ENCODE measurements at places on chromosomes 2 and 18.
A peak's percentile ranks its signal among the peaks of the same experiment; 100 is the strongest.

GRCh38 chr2:82027921-82028615 lies 1723.5 kb upstream of the LRRTM1 start:
- DNase-seq = no peak

GRCh38 chr2:177291701-177292100 lies 27.2 kb upstream of the NFE2L2 start:
- no peak for DNase-seq

- DNase-seq = no peak
Measured at GRCh38 chr2:197131558-197131855, 179.1 kb downstream of the ANKRD44 start.

DNA sequence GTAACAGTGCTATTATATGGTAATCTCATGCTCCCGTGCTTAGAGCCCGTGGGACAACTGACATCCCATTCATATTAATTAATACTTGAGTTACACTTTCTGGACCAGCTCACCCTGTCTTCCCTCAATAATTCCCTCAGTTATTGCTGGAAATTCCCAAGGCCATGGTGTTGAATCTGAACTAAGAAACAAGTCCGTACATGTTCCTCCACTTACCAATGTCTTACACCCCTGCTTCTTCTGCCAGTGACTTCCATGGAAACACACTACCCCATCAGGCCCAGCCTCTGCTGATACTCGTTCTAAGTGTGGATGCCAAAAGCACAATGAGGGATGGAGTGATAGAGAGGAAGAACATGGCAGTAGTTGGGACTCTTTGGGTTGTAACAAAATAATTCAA lies 193.7 kb downstream of the RND3 start:
- no peak for DNase-seq

DNA sequence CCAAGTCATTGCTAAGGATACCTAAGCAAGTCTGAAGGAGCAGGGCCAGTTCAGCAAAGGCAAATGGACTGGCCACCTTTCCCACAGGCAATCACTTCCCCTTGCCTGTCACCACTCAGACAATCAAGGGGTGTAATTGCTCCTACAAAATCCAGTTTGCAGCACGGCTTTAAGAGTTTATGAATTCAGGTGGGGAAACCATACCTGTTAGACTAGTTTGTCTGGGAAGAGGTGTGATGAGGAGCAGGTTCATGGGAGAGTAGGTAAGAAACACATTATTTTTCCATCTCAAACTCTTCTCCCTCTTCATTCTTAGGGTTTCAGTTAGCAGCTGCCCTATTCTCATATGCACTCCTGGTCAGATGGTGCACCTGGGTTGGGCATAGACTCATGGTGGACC lies 102.5 kb downstream of the EVA1A start:
- no peak for DNase-seq

DNA sequence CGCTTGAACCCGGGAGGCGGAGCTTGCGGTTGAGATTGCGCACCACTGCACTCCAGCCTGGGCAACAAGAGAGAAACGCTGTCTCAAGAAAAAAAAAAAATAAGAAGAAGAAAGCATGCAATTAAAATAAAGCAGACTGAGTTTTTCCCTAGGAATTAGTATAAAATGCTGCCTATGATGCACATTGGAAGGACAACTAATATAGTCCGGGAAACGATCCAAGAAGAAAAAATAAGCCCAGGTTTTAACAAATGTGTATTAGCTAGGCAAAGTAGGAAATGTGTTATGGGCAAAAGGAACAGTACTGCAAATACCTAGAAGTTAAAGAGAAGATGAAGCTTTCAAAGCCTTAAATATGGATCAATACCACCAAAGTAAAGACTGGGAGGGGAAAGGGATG lies 64.0 kb downstream of the SPIRE1 start:
- DNase-seq = peak; percentile 40

DNA sequence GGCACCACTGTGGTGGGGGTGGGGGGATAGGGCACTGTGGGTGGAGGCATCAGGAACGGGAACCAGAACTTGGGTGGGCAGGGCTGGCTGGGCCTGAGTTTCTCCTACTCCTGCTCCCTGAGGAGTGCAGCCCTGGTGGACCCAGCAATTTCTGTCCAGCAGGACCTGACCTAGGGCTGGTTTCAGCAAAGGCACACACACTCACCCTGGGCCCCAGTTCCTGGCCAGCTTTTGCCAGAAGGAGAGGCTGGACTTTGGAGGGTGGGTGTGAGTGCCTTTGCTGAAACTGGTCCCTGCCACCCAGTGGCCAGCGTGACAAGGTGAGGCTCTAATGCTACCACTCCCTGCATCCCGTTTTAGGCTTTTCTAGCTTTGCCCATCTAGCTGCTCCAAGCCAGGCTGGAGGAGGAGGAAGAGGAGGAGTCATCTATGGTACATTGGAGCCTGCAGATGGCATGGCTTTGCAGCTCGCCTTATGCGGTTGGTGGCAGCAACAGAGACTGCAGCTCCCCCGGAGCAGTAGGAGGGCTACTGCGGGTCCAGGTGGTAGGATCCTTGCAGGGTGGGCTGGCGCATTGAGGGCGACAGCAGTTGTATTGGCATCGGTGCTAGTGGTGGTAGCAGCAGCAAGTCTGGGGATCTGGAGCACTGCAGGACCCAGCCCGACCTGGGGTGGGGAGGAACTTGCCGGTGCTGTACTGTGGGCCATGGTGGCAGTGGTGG lies 40.4 kb upstream of the IMP4 start:
- DNase-seq = no peak

DNA sequence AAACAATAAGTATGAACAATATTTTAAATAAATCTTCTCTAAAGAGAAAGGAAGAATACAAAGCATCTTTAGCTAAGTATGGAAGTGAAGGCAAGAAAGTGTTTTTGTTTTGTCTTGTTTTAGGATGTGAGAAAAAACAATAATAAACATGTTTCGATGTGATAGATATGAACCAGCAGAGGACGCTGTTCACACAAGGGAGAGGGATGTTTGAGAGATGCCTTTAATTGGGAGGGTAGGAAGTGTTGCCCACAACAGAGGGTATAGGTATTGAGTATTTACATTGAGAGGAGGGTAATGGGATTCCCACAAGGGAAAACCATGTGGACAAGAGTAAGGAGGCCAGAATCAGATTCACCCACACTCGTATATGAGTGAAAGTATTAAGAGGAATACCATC lies 55.1 kb downstream of the CDH19 start:
- DNase-seq = no peak

- DNase-seq = no peak
Measured at GRCh38 chr2:238742066-238742465, 105.8 kb upstream of the TWIST2 start.

DNA sequence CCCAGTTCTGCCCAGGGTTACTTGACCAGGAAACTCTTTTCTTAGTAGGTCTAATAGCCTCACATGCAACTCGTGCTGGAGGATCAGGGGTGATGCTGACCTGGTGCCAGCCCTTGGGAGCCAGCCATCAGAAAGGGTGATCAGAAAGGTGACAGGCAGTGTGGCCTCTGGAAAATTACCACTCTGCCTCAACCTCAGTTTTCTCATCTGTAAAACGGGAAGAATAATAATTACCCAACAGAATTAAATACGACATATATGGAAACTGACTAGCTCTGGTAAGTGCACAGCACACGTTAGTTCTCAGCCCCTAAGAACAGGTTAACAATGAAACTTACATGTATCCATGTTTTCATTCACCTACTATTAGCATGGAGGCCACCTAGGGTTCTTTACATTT lies 157.6 kb downstream of the EN1 start:
- no peak for DNase-seq

DNA sequence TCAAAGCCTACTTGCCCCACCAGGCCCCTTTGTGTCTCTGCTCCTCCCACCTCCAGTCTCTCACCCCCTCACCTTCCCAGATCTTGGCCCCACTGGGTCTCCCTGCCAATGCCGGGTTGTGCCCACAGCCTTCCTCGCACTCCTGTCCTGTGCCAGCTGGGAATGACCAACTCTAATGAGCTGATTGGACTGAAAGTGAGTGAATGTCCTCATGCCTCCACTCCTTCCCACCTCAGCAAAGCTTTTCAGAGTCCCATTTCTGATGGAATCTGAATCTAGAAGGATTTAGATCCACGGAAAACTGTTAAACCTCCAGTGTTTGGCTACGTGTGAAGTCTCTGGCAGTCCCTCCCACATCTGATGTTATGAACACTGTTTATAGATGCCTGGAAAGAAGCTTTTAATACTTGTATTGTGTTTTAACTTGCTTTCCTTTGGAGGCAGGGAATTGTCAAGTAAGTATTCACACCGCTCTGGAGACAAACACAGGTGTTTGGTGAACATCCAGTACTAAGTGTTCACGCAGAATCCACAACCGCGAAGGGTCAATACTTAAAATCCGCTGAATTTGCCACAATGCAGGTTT lies 103.9 kb downstream of the RTN4 start:
- DNase-seq = no peak

GRCh38 chr2:134399096-134399495 lies 145.2 kb downstream of the MGAT5 start:
- DNase-seq = no peak

GRCh38 chr2:134675314-134675713 lies 43.5 kb downstream of the TMEM163 start:
- DNase-seq = no peak

- no peak for DNase-seq
Measured at GRCh38 chr2:134023854-134024253, 230.0 kb upstream of the MGAT5 start.

DNA sequence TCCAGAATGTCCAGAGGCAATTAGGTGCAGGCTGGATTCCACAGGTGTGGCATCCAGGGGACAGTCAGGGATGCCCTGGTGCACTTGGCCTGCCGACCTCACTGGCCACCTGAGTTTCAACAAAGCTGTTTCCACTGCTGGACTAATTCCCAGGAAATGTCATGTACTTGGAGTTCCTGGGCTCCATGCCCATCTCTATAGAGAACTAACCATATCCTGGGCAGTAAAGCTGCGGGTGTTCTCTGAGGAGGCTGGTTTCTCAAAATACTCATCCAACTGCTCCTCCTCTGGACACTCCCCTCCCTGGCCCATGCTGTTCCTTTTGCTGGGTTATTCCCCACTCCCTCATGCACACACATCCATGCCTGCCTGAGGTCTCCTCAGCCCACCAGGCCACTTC lies 161.9 kb upstream of the SKOR2 start:
- DNase-seq = peak; percentile 42

GRCh38 chr2:233453916-233454315 lies 99.6 kb downstream of the DGKD start:
- no peak for DNase-seq

- DNase-seq = peak; percentile 10
Measured at GRCh38 chr2:161316701-161317100, 8.5 kb downstream of the PSMD14 start.

- no peak for DNase-seq
Measured at GRCh38 chr18:57970356-57971095, 73.5 kb upstream of the NEDD4L start.

DNA sequence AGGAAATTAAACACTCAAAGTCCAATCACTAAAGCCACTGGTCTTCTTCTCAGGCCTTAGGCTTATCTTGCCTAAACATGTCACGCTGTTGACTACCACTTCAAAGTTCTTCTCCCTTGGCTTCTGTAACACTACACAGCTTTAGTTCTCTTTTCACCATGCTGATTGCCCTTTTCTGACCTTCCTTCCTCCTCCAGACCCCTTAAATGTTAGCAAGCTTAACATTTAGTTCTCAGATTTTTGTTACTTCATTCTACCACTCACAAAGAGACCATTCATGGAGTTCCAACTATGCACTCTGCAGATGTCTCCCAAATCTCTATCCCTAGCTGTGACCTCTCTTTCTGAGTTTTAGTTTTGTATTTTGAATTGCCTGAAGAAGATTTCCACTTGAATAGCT lies 64.4 kb downstream of the TTC21B start:
- no peak for DNase-seq

- DNase-seq = peak; percentile 8
Measured at GRCh38 chr2:197647961-197648690, 27.3 kb downstream of the RFTN2 start.

DNA sequence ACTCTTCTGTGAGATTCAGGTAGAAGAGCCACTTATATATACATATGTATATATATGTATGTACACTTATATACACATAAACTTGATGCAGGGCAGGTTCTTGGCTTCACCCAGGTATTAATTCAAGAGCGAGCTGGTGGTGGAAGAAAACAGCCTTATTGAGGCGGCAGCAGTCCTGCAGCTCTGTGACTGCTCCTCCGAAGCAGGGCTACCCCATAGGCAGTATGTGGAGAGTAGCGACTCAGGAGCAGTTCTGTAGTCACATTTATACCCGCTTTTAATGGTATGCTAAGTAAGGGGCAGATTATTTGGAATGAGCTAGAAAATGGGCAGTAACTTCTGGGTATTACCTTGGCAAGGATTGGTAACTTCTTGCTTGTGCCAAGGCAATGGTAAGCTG lies 280.6 kb upstream of the TFPI start:
- no peak for DNase-seq

GRCh38 chr2:223797037-223797436 lies 40.3 kb downstream of the AP1S3 start:
- DNase-seq = peak; percentile 27

DNA sequence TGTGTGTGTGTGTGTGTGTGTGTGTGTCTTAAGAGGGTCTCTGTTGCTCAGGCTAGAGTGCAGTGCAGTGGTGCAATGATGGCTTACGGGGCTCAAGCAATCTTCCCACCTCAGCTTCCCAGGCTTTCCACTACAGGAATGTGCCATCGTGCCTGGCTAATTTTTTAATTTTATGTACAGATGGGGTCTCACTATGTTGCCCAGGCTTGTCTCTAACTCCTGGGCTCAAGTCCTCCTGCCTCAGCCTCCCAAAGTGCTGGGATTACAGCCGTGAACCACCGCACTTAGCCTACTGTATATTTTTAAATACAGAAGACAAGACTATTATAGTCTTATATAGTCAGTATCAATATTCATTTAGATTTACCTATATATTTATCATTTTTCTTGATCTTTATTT lies 220.1 kb upstream of the STON1 start:
- DNase-seq = no peak

DNA sequence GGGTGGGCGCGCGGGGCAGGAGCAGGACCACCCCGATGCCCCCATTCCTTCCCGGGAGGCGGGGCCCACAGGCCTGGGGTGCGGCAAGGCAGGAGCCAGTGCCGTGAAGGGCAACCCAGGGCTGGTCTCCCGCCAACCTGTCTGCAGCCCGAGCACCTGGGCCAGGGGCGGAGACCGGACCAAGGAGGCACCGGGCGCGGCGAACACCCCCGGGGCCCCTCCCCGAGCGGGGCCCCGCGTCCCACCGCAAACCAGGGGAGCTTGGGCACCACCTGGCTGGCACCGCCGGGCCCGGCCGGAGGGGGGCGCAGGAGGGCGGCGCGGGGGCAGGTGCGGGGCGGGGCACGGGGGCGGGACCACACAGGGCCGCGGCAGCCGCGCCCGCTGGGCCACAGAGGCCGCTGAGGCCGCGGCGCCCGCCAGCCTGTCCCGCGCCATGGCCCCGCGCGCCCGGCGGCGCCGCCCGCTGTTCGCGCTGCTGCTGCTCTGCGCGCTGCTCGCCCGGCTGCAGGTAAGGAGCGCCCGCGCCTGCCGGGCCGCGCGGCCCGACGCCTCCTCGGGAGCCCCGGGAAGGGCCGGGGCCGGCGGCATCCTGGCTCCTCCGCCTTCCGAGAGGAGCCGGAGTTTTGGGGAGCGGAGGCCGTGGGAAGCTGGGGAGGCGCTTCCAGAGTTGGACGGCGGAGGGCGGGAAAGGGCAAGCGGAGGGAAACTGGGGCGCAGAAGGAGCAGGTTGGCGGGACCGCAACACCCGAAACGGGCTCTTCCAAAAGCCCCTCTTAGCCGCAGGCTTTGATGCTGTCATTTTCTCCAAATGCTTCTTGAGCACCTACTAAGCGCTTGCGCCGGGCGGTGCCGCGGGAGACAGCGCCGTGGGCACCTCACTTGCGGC lies at the start of gene TNFRSF11A:
Gene TNFRSF11A, plus strand, starts transcription at position 394 of the 889 bp plus-strand sequence. Its CDS starts 43 bp downstream, at position 437.
- DNase-seq = no peak
